ENCODE measurements at places on chromosomes 11 and 22.

- no peak for DNase-seq
- H3K27me3 ChIP-seq = no peaks in the 10 kb centered on the region
- no peaks in the 10 kb centered on the region for H3K4me1 ChIP-seq
- no peak overlapping the region for H3K27ac ChIP-seq
Measured at GRCh38 chr11:115678942-115679341, 174.7 kb upstream of the CADM1 start.

GRCh38 chr11:68912254-68912653 is 8.6 kb downstream of the IGHMBP2 start:
- H3K36me3 ChIP-seq = peaks cover 55% of the 10 kb centered on the region
- no peak overlapping the region for H3K4me3 ChIP-seq
- no peaks in the 10 kb centered on the region for H3K4me1 ChIP-seq
- H3K27ac ChIP-seq = no peak overlapping the region
- DNase-seq = no peak

GRCh38 chr11:36426226-36426848 is 83.7 kb downstream of the TRAF6 start:
- peaks cover 6% of the 10 kb centered on the region for H3K4me1 ChIP-seq
- H3K4me3 ChIP-seq = no peak overlapping the region
- DNase-seq = no peak

GRCh38 chr11:110029714-110030113 is 63.5 kb upstream of the ZC3H12C start:
- DNase-seq = no peak
- no peaks in the 10 kb centered on the region for H3K4me1 ChIP-seq
- no peaks in the 10 kb centered on the region for H3K36me3 ChIP-seq
- no peaks in the 10 kb centered on the region for H3K27me3 ChIP-seq

DNA sequence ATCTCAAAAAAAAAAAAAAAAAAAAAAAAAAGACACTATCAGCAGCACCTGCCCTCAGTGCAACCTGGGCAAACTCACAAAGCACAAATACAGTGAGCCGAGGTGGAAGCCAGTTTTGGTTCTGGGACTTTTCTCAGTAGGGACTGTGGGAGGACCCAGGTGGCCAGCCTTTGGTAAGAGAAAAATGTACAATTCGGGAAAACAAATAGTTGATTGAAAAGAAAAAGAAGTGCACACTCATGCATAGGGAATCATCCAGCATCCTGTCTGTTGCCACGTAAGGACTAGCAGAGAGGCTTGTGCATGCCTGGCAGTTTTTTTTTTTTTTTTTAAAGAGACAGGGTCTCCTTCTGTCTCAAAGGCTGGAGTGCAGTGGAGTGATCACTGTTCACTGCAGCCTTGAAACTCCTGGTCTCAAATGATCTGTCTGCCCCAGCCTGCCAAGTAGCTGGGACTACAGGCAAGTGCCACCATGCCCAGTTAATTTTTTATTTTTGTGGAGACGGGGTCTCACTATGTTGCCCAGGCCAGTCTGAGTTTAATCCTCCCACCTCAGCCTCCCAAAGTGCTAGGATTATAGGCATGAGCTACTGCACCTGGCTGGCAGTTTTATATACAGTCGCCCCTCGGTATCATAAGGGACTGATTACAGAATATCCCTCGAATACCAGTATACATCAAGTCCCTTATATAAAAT is 36.7 kb downstream of the TPST2 start:
- H3K27me3 ChIP-seq = no peaks in the 10 kb centered on the region
- no peaks in the 10 kb centered on the region for H3K36me3 ChIP-seq
- no peak for DNase-seq
- H3K4me3 ChIP-seq = no peak overlapping the region
